Right cardiac atrium (tissue), 5 donors: ENCODE measurements at places on chromosomes 1 and 21. TPM values are rescaled to one million over a fixed set of nuclear protein-coding genes. Genes with fewer than 3 reads are reported as not detected.
A peak's percentile ranks its signal among the peaks of the same experiment; 100 is the strongest.

DNA sequence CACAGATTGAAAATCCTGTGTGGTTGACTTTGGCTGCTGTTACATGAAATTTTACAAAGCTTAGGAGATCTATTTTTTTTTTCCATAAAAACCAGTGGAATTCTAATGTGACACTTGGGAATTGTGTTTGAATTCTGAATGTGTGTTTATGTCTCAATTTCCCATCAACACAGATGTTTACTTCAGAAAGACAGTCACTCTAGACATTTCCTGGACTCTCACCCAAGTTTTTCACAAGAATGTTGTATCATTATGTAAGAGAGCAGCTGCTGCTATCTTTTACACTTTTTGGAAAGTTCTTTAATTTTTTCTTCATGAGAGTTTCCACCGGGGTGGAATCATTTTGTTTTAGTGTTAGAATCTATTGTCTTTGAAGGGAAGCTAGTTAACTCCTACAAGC, 210.1 kb downstream of the GIPC2 start:
- no peak for DNase-seq

GRCh38 chr1:90282811-90283210, 287.9 kb downstream of the ZNF326 start:
- DNase-seq = no peak

DNA sequence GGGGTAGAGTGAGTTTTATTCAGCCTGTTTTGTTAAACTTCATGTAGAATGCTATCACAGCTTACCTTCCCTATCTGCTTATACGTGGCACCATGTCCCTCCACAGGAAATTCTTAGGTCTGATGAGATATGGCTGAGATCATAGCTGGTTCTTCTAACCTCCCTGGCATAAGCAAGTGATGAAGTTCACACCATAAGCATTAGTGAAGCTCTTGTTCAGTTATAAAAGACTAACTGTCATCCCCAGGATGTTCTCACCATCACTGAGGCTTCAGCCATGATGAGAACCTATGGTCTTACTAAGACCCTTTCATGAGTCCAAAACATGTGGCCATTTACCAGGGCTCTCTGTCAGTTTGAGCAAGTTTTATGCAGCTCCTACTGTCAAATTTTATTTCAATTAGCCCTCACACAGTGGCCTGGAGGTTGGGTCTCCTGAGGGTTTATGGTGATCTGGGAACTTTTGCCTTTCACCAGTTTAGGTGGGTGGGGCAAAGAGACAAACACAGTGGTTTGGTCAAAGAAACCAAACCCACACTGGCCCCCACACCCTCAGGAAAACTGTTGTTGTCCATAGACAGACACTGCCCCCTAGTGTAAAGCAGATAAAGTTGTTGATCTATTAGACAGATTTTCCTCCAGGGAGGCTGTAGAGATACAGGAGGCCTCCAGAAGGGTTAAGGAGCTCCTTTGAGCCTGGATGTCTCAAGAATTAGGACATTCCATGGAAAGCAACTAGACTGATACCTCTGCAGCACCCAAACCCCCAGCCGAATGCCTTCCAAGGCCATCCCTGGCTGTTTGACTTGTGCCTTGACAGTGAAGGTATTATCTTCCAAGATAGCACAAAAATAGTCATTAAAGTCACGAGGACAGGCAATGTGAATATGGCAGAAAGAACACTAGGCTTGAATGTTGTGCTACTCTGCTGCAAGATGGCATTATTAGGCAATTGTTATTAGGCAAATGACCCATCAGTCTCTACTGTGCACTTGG, 5.0 kb downstream of the SLC22A15 start:
- DNase-seq = peak; percentile 59

GRCh38 chr1:23936481-23937176, 23.0 kb upstream of the PNRC2 start:
- no peak for DNase-seq

- no peak for DNase-seq
These were observed 32.3 kb downstream of the RAB3GAP2 start for GRCh38 chr1:220239966-220240365.

GRCh38 chr21:37763298-37763697, 153.0 kb downstream of the KCNJ6 start:
- no peak for DNase-seq

DNA sequence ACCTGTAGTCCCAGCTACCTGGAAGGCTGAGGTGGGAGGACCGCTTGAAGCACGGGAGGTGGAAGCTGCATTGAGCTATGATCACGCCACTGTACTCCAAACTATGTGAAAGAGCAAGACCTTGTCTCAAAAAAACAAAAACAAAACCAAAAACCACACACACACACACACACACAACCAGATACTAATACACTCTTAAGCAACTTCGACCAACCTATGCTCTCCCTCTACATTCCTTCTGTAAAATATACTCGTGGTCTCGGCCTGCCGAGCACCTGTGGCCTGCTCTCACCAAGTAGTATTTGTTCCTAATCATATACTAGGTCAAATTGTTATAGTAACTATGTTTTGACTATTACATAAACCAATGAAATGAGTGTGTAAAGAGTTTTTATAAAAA, 13.5 kb upstream of the SYT2 start:
- DNase-seq = no peak

The MYBPH gene
- total RNA-seq = not detected

The TFF2 gene
- total RNA-seq = not detected

The RIMS3 gene
- total RNA-seq = 4.8 TPM
